ENCODE measurements at places on chromosomes 3 and 15. TPM values are rescaled to one million over a fixed set of nuclear protein-coding genes. Genes with fewer than 3 reads are reported as not detected.

- H3K27ac ChIP-seq: no peak overlapping the region
- H3K4me1 ChIP-seq: no peaks in the 10 kb centered on the region
- no peaks in the 10 kb centered on the region for H3K27me3 ChIP-seq
- no peak for DNase-seq
- H3K36me3 ChIP-seq: no peaks in the 10 kb centered on the region
- H3K4me3 ChIP-seq: no peak overlapping the region
Observed at GRCh38 chr3:74921676-74922075, 307.2 kb upstream of the CNTN3 start.

- no peak overlapping the region for H3K4me3 ChIP-seq
- peaks cover 32% of the 10 kb centered on the region for H3K36me3 ChIP-seq
- H3K27me3 ChIP-seq: no peaks in the 10 kb centered on the region
- H3K27ac ChIP-seq: no peak overlapping the region
- no peak for DNase-seq
Observed at GRCh38 chr3:186053954-186054791, 54.7 kb downstream of the ETV5 start.

The FGF12 gene
- total RNA-seq: 1.6 TPM

- DNase-seq: no peak
- H3K4me3 ChIP-seq: no peak overlapping the region
- H3K27ac ChIP-seq: peak overlapping the region; percentile 59
- H3K36me3 ChIP-seq: no peaks in the 10 kb centered on the region
- H3K4me1 ChIP-seq: peaks cover 5% of the 10 kb centered on the region
- no peaks in the 10 kb centered on the region for H3K27me3 ChIP-seq
Observed at GRCh38 chr15:41018534-41018933, 65.3 kb downstream of the CHAC1 start.

DNA sequence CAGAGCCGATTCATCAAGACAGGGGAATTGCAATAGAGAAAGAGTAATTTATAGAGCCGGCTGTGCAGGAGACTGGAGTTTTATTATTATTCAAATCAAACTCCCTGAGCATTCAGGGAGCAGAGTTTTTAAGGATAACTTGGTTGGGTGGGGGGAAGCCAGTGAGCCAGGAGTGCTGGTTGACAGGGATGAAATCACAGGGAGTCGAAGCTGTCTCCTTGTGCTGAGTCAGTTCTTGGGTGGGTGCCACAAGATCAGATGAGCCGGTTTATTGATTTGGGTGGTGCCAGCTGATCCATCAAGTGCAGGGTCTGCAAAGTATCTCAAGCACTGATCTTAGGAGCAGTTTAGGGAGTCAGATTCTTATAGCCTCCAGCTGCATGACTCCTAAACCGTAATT is 95.4 kb upstream of the CCDC80 start:
- H3K27me3 ChIP-seq: no peaks in the 10 kb centered on the region
- DNase-seq: no peak
- no peaks in the 10 kb centered on the region for H3K36me3 ChIP-seq
- H3K4me3 ChIP-seq: no peak overlapping the region

- H3K36me3 ChIP-seq: no peaks in the 10 kb centered on the region
- no peaks in the 10 kb centered on the region for H3K27me3 ChIP-seq
- no peak overlapping the region for H3K27ac ChIP-seq
- no peak overlapping the region for H3K4me3 ChIP-seq
- DNase-seq: no peak
- no peaks in the 10 kb centered on the region for H3K4me1 ChIP-seq
Observed at GRCh38 chr3:20905210-20905805, 719.3 kb upstream of the SGO1 start.

The ACKR2 gene
- 3.1 TPM for total RNA-seq

DNA sequence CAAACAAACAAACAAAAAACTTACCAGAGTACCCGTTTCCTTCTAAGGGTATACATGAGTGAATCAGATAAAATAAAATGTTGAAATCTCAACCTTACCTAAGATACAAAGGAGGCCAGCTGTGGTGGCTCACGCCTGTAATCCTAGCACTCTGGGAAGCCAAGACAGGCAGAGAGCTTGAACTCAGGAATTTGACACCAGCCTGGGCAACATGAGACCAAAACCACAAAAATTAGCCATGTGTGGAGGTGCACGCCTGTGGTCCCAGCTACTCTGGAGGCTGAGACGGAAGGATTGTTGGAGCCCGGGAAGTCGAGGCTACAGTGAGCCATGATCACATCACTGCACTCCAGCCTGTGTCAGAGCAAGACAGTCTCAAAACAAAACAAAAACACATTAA is 11.0 kb upstream of the FAM219B start:
- H3K4me3 ChIP-seq: no peak overlapping the region
- H3K27me3 ChIP-seq: no peaks in the 10 kb centered on the region
- peaks cover 56% of the 10 kb centered on the region for H3K36me3 ChIP-seq
- DNase-seq: no peak
- H3K4me1 ChIP-seq: no peaks in the 10 kb centered on the region
- no peak overlapping the region for H3K27ac ChIP-seq

The EXD1 gene
- total RNA-seq: not detected

DNA sequence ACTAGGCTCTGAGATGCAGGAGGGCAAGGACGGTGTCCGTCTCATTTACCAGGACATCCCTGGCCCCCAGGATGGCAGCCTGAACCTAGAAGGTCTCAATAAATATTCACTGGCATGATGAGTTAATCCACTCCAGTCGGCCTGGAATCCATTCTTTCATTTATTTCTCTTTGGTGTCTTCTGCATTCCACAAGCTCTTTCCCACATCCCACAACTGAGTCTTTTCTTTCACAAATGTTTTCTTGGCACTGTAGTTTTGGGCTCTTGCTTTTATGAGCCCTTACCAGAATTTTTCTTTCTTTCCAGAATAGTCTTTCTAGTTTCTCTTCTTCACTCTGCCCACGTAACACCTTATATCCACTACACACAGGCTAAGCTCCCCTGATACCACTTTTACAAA is 778.0 kb downstream of the AGBL1 start:
- H3K4me3 ChIP-seq: no peak overlapping the region
- H3K27me3 ChIP-seq: peaks cover 3% of the 10 kb centered on the region
- no peaks in the 10 kb centered on the region for H3K4me1 ChIP-seq
- DNase-seq: no peak

DNA sequence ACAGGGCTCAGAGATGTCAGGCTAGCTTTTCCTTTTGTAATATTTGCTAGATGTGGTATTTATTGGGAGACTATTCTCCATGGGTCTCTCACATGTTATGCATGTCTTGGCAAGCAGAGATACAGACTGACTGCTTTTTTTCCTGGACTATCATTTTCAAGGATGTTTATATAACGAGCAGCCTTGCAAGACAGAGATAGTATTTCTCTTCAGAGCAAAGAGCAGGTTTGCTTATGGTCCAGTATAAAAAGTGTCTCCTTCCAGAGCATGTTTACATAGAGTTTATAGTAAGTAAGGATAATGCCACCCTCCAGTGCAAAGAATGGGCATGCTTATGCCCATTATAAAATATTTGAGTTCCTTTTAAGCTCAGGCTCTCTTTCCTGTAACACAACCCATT is 24.6 kb downstream of the GTF2E1 start:
- H3K36me3 ChIP-seq: no peaks in the 10 kb centered on the region
- H3K4me1 ChIP-seq: peaks cover 9% of the 10 kb centered on the region
- H3K27ac ChIP-seq: no peak overlapping the region
- H3K27me3 ChIP-seq: no peaks in the 10 kb centered on the region

DNA sequence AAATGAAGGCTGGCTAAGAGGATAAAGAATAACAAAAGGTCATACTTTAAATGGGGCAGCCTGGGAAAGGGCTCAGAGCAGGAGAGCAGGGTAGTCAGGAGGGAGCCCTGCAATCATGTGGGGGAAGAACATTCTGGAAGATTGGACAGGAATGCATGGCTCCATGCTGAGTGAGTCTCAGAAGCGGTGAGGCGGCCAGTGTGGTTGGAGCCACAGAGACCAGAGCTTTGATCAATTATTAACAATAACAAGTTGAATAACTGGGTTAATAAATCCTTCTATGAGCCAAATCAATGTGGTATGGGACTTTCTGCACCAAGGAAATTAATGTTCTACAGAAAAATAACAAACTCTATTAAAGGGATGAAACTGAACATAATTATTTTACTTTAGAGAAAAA is 57.9 kb upstream of the DCUN1D1 start:
- no peak overlapping the region for H3K27ac ChIP-seq
- H3K27me3 ChIP-seq: no peaks in the 10 kb centered on the region
- DNase-seq: no peak
- H3K4me1 ChIP-seq: no peaks in the 10 kb centered on the region
- H3K4me3 ChIP-seq: no peak overlapping the region

- H3K4me3 ChIP-seq: no peak overlapping the region
- no peaks in the 10 kb centered on the region for H3K36me3 ChIP-seq
- no peak for DNase-seq
- no peak overlapping the region for H3K27ac ChIP-seq
- peaks cover 18% of the 10 kb centered on the region for H3K4me1 ChIP-seq
- no peaks in the 10 kb centered on the region for H3K27me3 ChIP-seq
Observed at GRCh38 chr15:94203306-94203705, 28.1 kb upstream of the MCTP2 start.

The TGM5 gene
- total RNA-seq: 6.7 TPM

- peaks cover 15% of the 10 kb centered on the region for H3K36me3 ChIP-seq
- no peak for DNase-seq
- no peak overlapping the region for H3K4me3 ChIP-seq
- H3K27ac ChIP-seq: no peak overlapping the region
- H3K4me1 ChIP-seq: no peaks in the 10 kb centered on the region
- no peaks in the 10 kb centered on the region for H3K27me3 ChIP-seq
Observed at GRCh38 chr3:12829404-12829803, 12.0 kb downstream of the RPL32 start.

DNA sequence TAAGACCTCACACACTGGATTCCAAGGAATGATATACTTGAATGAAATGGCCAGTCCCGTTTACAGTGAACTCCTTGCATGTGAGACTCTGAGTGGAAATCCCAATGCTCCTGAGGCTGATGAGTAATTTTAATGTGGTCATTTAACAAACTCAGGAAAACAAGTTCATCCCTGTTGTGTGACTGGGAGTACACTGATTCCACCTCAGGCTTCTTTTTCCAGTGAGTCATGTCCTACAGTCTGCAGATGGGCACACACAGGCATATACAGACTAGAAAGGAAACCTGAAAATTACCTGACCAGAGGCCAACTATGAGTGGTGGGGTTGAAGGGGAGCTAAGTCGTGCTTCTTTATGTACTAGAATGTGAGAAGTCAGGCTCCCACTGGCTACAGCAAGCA is 5.8 kb downstream of the SQOR start:
- DNase-seq: no peak
- H3K27me3 ChIP-seq: no peaks in the 10 kb centered on the region
- peak overlapping the region; percentile 11 for H3K4me3 ChIP-seq
- peaks cover 60% of the 10 kb centered on the region for H3K4me1 ChIP-seq

The XCR1 gene
- 0.19 TPM for total RNA-seq

The SLC25A20 gene
- 6.5 TPM for total RNA-seq

The AHSG gene
- total RNA-seq: not detected

DNA sequence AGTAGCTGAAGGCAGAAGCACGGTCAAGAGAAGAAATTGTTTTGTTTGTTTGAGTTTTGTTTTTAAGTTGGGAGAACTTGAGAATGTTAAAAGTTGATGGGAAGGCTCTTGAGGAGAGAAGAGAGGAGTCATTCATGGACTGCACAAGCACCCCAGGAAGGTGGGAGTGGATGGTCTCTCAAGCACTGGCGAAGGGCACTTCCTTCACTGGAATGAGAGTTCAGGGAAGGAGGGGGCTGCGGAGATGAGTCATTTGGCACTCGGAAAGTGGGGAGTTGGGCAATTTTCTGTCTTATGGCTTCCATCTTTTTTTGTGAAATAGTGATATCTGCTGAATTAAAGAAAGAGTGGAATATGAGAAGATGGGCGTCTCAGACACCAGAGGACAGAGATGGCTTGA is 66.0 kb downstream of the ATP13A4 start:
- H3K36me3 ChIP-seq: no peaks in the 10 kb centered on the region
- no peak overlapping the region for H3K27ac ChIP-seq
- H3K4me3 ChIP-seq: no peak overlapping the region
- no peaks in the 10 kb centered on the region for H3K4me1 ChIP-seq
- no peaks in the 10 kb centered on the region for H3K27me3 ChIP-seq
- DNase-seq: no peak

GRCh38 chr3:122668930-122669730 is 11.5 kb upstream of the PARP14 start:
- H3K27ac ChIP-seq: no peak overlapping the region
- H3K36me3 ChIP-seq: no peaks in the 10 kb centered on the region
- DNase-seq: no peak
- H3K4me1 ChIP-seq: no peaks in the 10 kb centered on the region
- no peak overlapping the region for H3K4me3 ChIP-seq

Measured in esophagus squamous epithelium (tissue), 5 donors.